Hepatocyte (in vitro differentiated cells): ENCODE measurements at places on chromosomes 1 and 21.

DNA sequence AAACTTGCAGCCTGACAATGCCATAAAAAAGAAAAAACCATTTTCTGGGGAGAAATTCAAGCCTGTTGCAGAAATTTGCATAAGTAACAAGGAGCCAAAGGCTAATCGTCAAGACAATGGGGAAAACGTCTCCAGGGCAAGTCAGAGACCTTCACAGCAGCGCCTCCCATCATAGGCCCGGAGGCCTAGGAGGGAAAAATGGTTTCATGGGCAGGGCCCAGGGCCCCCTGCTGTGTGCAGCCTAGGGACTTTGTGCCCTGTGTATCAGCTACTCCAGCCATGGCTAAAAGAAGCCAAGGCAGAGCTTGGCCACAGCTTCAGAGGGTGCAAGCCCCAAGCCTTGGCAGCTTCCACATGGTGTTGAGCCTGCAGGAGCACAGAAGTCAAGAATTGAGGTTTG, 369.5 kb downstream of the NTNG1 start:
- DNase-seq: no peak

DNA sequence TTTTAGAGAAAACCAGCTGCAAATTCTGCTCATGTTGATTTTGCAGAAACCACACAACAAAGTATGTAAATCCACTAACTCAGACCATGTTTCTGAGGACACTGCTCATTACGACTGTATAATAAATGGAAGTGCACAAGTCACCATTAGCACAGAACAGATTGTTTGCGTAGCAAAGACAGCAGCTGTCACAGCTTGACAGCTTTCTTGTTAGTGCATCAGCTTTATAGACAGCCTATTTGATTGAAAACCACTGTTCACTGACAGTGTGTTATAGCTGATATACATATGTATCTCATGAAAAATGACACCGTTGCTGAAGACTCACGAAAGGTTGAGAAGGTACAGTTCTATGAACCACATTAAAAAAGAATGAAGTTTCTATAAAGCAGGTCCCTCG, 560.2 kb upstream of the ZRANB2 start:
- no peak for DNase-seq

DNA sequence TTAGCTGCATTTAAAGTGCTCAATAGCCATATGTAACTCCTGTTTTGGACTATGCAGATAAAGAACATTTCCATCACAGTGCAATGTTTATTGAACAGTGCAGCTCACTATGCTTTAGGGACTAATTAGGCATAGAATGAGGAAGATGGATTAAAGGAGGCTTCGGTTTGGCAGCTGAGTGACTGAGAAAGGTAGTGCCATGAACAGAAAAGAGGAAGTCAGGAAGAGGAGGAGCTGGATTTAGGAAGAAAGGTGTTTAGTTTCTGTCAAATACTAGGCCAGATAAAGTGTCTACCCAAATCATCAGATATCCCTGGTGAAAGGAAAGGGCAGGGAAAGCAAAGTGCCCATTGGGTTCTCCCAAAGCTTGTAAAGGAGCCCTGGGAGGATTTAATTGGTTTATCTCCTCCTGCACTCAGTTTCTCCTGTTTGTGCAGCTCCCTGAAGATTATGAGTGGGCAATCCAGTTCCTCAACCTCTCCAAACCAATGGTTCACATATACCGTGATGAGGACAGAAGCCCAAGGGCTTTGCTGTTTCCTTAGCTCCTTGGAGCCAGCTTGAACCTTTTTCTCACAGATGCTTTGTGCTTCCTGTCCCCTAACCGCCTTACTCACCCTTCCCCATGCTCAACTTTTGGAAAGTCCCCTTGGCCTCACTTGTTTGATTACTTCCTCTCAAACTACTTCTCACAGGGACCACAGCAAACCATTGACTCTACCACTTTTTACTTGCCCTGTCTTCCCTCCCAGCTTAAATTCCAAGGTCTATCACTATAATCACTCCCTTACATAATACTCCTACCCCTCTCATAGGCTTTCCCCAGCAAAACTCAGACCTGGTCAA, 3.5 kb upstream of the RAP1A start:
- no peak for DNase-seq

- DNase-seq: no peak
Measured at GRCh38 chr1:204600968-204601367, 84.6 kb downstream of the LRRN2 start.

GRCh38 chr1:29876902-29877301, 640.6 kb downstream of the PTPRU start:
- no peak for DNase-seq

DNA sequence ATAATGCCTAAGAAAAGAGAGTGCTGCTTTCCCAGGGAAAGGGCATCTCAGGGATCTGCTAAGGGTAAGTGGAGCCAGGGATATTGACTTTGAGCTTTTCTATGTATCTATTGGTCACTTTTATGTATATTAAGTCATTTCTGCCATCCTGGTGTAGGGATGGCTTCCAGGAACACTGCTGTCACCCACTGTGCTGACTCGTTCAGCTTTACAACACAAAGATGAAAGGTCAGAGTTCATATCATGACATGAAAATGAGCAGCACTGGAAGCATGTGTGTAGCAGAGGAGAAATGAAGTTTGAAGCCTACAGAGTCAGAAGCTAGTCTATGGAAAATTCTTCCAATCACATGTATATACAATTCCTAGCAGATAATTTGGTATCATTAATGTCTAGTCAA, 37.1 kb upstream of the RGS8 start:
- no peak for DNase-seq

GRCh38 chr1:174491606-174492005, 43.8 kb downstream of the GPR52 start:
- no peak for DNase-seq

- no peak for DNase-seq
Measured at GRCh38 chr1:4115191-4115900, 215.3 kb upstream of the C1orf174 start.

DNA sequence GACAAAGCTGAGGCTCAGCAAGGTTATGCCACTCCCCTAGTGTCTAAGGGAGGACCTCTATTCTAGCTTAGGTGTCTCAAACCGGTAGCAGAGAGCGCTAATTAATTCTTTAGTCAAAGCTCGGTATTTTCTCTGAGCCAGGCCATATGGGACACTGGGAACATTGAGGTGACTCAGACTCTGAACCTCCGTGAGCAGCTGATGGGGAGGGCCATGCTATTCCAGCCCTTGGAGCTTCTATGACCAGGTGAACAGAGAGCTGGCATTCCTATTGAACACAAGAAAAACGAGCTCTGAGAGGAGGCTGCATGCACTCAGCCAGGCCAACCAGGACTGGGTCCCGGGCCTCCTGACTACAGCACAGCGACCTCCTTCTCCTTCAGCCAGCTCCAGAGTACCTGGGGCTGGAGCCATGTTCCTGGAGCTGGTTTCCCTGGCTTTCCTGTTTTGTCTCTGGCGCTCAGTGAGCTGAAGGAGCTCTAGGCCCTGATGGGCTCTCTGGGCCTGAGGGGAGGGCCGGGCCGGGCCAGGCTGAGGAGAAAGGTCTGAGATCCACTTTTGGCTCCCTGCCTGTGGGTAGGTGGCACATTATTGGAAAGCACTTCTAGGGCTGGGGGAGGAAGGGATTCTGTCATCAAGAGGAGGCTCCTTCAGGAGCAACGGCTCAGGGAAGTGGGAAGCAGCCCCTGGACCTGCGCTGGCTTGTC, 37.0 kb downstream of the SLC9A1 start:
- DNase-seq: no peak

GRCh38 chr1:20380616-20381035, 90.0 kb downstream of the VWA5B1 start:
- DNase-seq: peak; percentile 28

GRCh38 chr1:100219883-100220282, 29.8 kb downstream of the DBT start:
- DNase-seq: no peak

GRCh38 chr1:239947801-239948200, 143.9 kb upstream of the FMN2 start:
- DNase-seq: no peak

- no peak for DNase-seq
Measured at GRCh38 chr1:86052948-86053698, 103.4 kb downstream of the COL24A1 start.

DNA sequence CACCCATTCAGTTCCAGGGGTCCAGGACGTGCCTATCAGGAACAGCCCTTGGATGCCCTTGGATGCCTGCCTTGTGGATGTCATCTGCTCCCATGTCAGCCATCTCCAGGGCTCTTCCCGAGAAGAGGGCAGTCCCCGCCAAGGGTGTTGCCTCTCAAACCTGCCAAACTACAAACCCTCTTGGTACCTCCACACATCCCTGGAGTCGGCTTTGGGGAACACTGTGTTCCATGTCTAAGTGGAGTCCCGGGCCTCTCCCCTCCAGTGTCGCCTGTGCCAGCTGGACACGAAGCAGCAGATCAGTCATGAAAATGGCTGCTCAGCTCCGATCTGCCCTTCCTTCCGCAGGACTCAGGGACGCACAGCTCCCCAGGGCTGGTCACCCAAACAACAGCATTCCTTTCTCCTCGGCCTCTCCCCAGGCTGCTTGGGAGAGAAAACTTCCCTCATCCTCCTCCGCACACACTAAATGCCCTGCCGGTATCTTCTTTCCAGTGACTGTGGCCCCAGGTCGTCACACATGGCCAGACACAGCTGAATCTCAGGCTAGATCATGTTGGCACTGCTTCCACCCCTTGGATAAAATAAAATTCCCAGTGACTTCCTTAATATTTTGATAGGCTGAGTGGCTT, 53.4 kb downstream of the GALNT2 start:
- DNase-seq: no peak

DNA sequence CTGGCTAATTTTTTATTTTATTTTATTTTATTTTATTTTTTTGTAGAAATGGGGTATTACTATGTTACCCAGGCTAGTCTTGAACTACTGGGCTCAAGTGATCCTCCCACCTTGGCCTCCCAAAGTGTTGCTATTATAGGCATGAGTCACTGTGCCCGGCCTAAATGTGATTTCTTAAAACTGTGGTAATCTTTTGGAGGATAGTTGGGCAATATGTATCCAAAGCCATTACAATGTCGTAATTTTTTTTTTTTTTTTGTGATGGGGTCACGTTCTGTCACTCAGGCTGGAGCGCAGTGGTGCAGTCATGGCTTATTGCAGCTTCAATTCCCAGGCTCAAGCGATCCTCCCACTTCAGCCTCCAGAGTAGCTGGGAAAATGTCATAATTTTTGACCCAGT, 14.2 kb downstream of the ETV3L start:
- DNase-seq: no peak

- DNase-seq: no peak
Measured at GRCh38 chr1:41633764-41634163, 149.3 kb upstream of the EDN2 start.

DNA sequence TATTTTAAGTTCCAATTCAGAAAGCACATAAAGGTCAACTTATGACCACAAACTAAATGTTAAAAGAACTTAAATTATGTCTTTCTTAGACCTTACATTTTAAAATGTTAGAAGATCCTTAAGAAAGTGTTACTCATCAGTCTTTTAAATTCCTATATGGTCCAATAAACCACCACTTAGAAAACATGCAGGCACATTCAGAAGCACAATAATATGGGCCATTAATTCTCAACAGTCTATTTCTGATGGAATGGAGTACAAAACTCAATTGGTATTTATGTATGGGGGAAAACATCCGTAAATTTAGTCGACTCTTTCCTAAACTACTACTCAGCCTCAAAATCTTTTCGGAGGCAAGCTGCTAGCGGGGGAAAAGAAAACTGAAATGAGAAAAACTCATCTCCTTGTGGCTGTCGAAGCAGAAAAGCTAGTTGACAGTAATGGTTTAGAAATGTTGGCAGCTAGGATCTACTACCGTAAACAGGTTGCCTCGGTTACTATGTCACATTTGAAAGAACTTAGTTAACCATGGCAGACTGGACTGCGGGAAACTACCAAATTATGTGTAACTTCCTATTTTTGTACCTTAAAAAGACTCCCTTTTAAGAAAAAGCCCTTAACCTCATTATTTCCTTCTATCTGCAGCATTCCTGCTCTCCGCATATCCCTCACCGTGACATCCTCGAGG, 1.0 kb downstream of the TRMT1L start:
- DNase-seq: peak; percentile 16

DNA sequence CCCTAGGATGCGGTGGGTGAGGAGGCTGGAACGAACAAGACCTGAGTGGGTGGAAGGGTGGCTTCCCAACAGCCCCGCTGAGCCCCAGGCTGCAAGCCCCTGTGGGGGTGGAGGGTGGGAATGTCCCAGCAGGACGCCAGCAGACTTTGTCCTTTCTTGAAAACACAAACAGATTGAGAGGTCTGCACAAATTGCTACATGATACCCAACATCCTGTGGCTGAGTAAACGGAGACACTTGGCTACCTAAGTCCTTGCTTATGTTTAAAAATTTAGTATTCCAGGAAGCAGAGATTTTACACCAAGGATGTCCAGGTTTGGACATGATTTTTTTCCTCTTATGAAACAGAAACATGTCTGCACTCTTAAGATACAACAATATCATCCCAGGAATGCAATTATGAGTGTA, 11.8 kb upstream of the F3 start:
- DNase-seq: no peak

- DNase-seq: no peak
Measured at GRCh38 chr21:29125191-29125590, 5.3 kb upstream of the MAP3K7CL start.

- DNase-seq: no peak
Measured at GRCh38 chr1:85623061-85623471, 42.5 kb downstream of the CCN1 start.
